ENCODE measurements at places on chromosomes 7 and 10.

GRCh38 chr7:41156268-41156667, 546.6 kb downstream of the INHBA start:
- no peak for DNase-seq

DNA sequence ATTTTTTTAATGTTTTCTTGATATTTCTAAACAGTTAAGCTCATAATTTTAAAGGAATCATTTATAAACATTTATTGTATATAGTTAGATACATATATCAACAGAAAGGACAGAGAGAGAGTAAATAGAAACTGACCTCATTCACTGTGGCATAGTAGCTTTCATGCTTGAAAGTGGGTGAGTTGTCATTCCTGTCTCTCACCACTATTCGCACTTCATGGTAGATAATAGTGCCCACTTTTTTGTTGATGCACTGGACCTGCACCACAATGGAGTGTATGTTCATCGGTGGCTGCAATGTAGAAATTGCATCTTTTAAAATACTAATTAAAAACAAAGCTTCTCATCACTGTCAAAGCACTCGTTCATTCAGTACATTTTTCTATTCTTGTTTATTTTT, 432.0 kb downstream of the PCDH15 start:
- DNase-seq, result no peak

DNA sequence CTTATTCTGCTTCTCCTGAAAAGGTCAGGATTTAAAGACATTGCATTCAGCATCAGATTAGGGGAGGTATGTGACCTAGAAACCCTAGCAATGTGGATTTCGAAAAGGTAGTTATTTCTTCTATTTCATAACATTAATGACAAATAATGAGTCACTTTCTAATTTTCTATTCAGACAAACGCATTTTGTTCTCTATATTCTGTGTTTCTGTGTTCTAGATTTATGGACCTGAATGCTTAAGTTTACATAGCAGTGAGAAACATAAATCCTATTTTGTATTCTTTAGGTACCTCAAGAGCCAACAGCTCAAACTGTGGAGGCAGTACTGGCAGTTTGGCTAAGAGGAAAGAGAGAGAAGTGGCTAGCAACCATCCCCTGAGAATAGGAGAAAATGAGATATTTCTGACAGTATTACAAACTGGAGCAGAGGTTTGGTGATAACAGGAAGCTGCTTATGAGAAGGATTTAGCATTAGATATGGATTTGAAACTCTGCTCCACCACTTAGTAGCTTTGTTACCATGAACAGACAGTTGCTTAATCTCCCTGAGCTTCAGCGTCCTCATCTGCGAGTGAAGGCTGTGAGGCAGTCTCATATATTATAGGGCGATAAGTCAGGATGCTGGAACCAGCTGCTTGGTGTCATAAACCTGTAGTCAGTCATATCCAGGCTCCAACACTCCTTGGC, 28.2 kb downstream of the CDK14 start:
- DNase-seq, result no peak

- DNase-seq, result no peak
Measured at GRCh38 chr7:106668861-106669524, 8.0 kb upstream of the CCDC71L start.

GRCh38 chr10:78953113-78953798, 115.5 kb upstream of the ZMIZ1 start:
- DNase-seq, result peak; percentile 58
